CD8-positive, alpha-beta T cell (primary cell): ENCODE measurements at places on chromosomes 3 and 15.

- DNase-seq, result peak; percentile 81
Measured at GRCh38 chr15:74382004-74382816, 14.8 kb upstream of the CYP11A1 start.

- DNase-seq, result no peak
Measured at GRCh38 chr3:30457081-30457480, 149.3 kb upstream of the TGFBR2 start.

- DNase-seq, result no peak
Measured at GRCh38 chr15:52540374-52541012, 11.8 kb upstream of the MYO5A start.

DNA sequence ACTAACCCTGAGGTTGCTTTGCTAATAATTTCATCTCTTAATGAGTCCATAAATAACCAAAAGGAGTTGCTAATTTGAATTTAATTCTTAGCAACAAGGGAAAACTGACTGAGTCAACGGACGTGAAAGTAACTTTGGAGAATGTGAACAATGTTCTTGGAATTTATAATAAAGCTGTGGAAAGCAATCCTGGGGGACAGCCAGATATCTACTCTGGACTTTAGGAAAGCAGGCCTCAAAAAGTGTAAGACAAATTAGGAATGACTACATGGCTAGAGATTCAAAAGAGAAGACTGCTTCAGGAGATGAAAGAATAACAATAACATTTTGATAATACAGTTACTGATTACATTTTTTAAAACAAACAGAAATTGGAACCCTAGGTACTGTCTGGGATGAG lies 318.4 kb upstream of the COL8A1 start:
- no peak for DNase-seq

GRCh38 chr3:132597660-132598059 lies 590 bp downstream of the ACKR4 start:
- DNase-seq, result no peak

DNA sequence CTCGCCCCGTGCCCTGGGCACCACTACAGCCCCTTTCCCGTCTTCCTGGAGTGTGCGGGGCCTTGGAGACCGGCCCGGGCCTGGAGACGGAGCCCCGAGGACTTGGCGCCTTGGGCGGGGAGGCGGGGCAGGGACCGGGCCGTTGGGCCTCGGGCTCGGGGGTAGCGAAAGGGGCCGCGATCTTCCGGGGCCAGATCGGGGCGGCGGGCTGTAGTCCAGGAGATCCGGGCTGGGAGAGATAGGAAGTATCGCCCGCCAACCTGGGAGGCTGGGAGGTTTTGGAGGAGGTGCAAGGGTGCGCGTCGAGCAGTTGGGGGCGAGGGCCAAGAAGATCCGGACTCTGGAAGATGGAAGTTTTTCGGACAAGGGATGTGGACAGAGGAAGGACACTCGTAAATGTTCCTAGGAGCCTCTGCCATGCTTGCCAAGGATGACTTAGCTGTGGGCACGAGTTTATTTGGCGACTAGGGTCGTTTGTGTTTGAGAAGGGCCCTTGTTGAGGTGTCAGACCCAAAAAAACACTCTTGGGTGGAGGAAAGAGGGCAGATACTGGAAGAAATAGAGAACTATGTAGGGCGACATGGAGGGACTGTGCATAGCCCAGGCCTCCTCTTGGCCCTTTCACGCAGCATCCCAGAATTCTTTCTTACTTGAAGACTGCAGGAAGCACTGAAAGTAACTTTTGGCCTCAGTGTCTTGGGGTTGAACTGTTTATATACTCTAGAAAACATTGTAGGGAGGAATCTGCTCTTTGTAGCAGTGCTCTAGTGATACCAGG lies 712 bp downstream of the RTF1 start:
- DNase-seq, result no peak

DNA sequence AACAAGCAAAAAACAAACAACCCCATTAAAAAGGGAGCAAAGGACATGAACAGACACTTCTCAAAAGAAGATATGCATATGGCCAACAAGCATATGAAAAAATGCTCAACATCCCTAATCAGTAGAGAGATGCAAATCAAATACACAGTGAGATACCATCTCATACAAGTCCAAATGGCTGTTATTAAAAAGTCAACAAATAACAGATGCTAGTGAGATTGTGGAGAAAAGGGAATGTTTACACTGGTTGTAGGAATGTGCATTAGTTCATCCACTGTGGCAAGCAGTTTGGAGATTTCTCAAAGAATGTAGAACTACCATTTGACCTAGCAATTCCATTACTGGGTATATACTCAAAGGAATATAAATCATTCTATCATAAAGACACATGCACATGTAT lies 44.5 kb downstream of the RIOX2 start:
- no peak for DNase-seq

- DNase-seq, result no peak
Measured at GRCh38 chr3:58059349-58060321, 51.4 kb downstream of the FLNB start.

DNA sequence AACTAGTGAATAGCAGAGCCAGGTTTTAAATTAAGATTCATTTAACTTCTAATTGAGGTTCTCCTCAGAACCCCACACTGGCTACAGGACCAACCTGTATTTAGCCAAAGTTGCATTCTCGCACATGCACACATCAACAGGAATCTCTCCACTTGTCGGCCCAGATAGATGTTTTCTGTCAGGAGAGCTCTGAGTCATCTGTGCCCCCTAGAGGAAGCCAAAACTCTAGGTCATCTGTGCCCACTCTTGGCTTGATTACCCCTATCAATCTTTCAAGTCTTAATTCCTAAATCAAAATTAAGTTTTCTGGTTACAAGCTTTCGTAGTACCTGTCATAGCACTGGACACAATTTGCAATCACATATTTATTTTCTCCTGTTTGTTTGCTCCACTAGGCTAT lies 104.9 kb upstream of the EOMES start:
- DNase-seq, result no peak

GRCh38 chr3:172965256-172965655 lies 175.8 kb downstream of the SPATA16 start:
- no peak for DNase-seq

DNA sequence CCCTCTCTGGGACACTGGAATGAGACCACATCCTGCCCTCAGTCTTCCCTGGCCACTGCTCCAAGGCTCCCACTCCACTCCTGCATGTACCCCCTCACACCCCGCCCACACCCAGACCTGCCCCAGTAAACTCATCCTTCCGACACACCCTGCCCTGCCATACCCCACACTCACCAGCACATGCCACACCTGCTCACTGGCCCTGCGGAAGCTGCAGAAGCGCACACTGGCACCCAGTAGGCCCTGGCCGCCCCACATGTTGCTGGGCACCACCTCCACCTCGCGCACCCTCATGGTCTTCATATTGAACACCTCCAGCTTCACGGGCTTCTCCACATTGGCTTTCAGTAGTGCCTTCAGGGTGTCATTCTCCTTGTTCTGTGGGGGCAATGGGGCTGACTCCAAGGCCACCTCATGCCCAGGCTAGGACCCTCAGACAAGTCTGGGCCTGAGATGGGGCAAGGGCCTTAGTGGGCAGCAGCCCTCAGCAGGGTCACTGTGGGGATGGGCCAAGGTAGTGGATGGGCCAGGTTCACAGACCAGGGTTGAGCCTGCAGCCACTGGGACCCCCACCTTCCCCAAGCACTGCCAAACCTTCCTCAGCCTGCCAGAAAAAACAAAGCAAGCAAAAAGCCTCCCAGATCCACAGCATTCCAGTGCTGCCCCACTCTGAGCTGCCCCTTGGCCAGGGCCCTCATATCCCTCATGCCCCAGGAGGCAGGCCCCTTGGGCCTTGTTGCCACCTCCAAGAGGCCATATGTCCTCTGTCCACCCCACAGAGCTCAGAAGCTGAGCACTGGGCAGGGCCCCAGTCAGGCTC lies 4.7 kb downstream of the GORASP1 start:
- no peak for DNase-seq

- no peak for DNase-seq
Measured at GRCh38 chr3:195200010-195200822, 70.7 kb downstream of the XXYLT1 start.

DNA sequence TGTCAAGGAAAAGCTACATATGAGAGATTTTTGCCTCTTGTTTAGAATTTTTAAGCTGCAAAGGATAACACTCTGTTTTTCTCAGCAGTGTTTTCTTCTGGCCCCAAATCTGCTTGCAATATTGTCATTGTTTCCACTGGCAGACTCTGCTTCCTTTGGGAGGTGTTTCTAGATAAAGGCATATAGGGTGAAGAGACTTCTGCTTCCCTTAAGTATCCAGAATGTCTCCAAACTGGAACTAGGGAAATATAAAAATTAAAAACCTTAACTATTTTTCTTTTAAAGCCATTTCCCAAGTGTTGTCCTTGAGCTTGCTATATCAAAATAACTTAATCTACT lies 225.8 kb downstream of the CGGBP1 start:
- no peak for DNase-seq

GRCh38 chr3:54756330-54756731 lies 171.5 kb downstream of the LRTM1 start:
- no peak for DNase-seq

DNA sequence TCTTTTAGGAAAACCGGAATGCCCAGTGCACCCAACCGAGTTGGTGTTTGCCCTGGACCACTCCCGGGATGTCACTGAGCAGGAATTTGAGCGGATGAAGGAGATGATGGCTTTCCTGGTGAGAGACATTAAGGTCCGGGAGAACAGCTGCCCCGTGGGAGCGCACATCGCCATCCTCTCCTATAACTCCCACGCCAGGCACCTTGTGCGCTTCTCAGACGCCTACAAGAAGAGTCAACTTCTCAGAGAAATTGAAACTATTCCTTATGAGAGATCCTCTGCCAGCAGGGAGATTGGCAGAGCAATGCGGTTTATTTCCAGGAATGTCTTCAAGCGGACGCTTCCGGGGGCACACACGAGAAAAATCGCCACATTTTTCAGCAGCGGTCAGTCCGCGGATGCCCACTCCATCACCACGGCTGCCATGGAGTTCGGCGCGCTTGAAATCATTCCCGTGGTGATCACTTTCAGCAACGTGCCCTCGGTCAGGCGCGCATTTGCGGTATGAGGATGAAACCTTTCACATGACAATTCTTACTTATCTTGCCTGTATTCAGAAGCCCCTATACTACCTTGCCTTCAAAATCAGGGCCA lies 97.5 kb downstream of the PIK3R4 start:
- DNase-seq, result no peak

DNA sequence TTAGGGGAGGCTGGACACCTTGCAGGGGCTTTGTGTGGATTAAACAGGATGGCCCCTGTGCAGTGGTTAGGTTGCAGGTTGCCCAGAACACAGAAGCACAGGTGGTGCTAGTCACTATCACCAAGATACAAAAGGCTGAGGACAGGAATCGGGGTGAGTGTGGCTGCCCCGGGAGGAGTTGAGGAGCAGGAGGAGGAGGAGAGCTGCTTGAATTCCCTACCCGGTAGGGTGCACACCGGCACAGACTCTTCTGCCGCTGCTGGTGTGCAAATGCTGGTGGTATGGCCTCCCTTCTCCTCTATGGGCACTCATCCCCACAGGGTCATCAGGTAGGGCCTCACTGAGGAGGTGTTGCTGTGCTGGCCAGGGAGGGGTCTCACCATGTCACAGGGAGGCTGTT lies 67.5 kb upstream of the SMAD6 start:
- DNase-seq, result no peak

- no peak for DNase-seq
Measured at GRCh38 chr3:176939022-176939817, 258.1 kb downstream of the TBL1XR1 start.

DNA sequence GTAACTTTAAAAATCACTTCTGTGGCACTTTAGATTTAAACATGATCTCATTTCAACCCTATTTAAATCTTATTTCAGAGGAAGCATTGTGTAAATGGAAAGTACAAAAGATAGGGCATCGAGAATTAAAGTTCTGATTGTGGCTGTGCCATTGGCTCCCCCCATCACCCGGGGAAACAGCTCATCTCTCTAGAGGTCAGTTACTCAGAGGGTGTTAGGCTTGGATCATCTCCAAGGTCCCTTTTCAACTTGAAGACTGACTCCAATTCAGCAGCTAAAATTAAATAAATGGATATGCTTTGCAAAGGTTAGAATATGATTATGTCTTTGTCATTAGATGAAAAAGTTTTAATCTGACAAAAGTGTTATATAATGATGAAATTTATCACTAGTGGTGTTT lies 20.1 kb downstream of the CADM2 start:
- no peak for DNase-seq

GRCh38 chr3:82743196-82743595 lies 981.8 kb upstream of the GBE1 start:
- DNase-seq, result no peak

DNA sequence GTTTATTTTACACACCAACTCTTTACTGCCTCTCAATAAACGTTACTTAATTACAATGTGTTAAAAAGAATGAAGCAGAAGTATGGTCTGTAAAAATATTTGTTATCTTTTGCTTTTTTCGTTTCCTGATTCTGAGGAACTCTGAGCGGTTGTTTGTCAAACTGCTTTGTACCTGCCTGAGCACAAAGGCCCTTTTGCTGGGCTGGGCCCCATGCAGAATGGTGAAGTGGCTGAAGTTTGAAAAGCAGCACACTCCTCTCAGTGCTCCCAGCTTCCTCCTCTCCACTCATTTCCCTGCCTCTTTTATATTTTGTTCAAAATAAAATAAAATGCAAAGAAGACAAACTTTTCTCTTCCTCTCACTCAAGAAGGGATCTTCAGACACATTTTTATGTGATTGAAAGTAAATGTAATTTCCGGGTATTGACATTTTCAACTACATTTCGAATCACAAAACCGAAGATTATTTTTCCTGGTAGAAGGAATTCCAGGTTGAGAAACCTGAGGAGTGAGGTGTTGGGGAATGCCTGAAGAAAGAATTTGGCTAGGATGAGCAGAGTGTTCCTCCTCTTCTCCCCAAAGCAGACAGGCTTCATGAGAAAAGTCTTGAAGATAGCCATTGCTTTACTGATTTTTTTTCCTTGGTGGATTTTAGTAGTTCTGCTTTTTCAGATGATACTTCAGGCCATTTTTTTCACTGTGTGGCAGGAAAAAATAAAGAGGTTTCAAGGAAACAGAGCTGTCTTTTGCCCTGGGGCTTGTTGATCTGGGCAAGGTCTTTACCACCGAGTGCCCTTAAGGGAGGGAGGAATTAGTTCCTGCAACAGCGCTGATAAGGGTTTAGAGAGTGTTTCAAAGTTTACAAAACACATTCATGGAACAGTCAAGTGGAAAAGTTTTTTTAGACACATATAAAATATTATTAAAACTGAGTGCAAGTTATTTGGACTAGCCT lies 229.8 kb downstream of the NFKBIZ start:
- DNase-seq, result no peak

- DNase-seq, result no peak
Measured at GRCh38 chr3:151106311-151106710, 20.8 kb downstream of the MED12L start.

GRCh38 chr3:195255176-195255500 lies 15.8 kb downstream of the XXYLT1 start:
- DNase-seq, result no peak

GRCh38 chr3:143360244-143360643 lies 240.7 kb downstream of the CHST2 start:
- DNase-seq, result no peak
